Endothelial cell of coronary artery (primary cell): ENCODE measurements at places on chromosomes 13 and 19. TPM values are rescaled to one million over a fixed set of nuclear protein-coding genes. Genes with fewer than 3 reads are reported as not detected.

The VSTM1 gene
- total RNA-seq = not detected in 2 replicates

The CLEC11A gene
- 17.5 and 22.1 TPM in 2 replicates for total RNA-seq

The ERICH4 gene
- not detected in 2 replicates for total RNA-seq

The COL5A3 gene
- total RNA-seq = 2.4 TPM in 1 of 2 replicates, not detected in the other

The KDELR1 gene
- total RNA-seq = 43.4 and 47.6 TPM in 2 replicates

The TTC9B gene
- not detected in 2 replicates for total RNA-seq

The PLK5 gene
- total RNA-seq = not detected in 2 replicates

The SLC8A2 gene
- under 0.01 TPM in 1 of 2 replicates, not detected in the other for total RNA-seq

The CGB8 gene
- total RNA-seq = not detected in 2 replicates

The CYP4F8 gene
- total RNA-seq = not detected in 2 replicates

The S1PR4 gene
- 0.47 and 1.1 TPM in 2 replicates for total RNA-seq

The NXNL1 gene
- not detected in 2 replicates for total RNA-seq

The ZNF549 gene
- 3.5 and 4.7 TPM in 2 replicates for total RNA-seq

The ZNF426 gene
- total RNA-seq = 17.0 and 18.6 TPM in 2 replicates

The UBA52 gene
- total RNA-seq = 879 and 894 TPM in 2 replicates

The CDC37 gene
- 355 and 421 TPM in 2 replicates for total RNA-seq

The ZNF416 gene
- total RNA-seq = 3.8 TPM in 2 replicates

The OR1I1 gene
- total RNA-seq = not detected in 2 replicates

The TUBB4A gene
- not detected in 2 replicates for total RNA-seq

The OR7C1 gene
- total RNA-seq = not detected in 2 replicates

The SHC2 gene
- total RNA-seq = 2.6 and 4.5 TPM in 2 replicates

The ZNF699 gene
- 3.1 and 10.3 TPM in 2 replicates for total RNA-seq

The QPCTL gene
- 7.8 and 9.0 TPM in 2 replicates for total RNA-seq

The TEX101 gene
- total RNA-seq = not detected in 2 replicates

The MIA gene
- not detected in 2 replicates for total RNA-seq

The MISP gene
- total RNA-seq = under 0.01 TPM in 1 of 2 replicates, not detected in the other

The GCDH gene
- 16.5 and 22.1 TPM in 2 replicates for total RNA-seq

The KLK10 gene
- total RNA-seq = under 0.01 TPM in 1 of 2 replicates, not detected in the other

The NPHS1 gene
- not detected in 2 replicates for total RNA-seq

The PRKD2 gene
- 43.7 and 57.9 TPM in 2 replicates for total RNA-seq

The PROZ gene
- total RNA-seq = not detected in 2 replicates

The ANO8 gene
- 2.4 and 4.0 TPM in 2 replicates for total RNA-seq

The CD22 gene
- not detected in 2 replicates for total RNA-seq

The SCEL gene
- total RNA-seq = not detected in 2 replicates

The MAP4K1 gene
- 0.09 TPM in 1 of 2 replicates, not detected in the other for total RNA-seq

The PEG3 gene
- 0.18 and 1.2 TPM in 2 replicates for total RNA-seq

The EIF3K gene
- 321 and 419 TPM in 2 replicates for total RNA-seq

The PLPP2 gene
- total RNA-seq = 6.1 and 20.0 TPM in 2 replicates

The TMEM238 gene
- total RNA-seq = 0.36 TPM in 1 of 2 replicates, not detected in the other

The PSG3 gene
- not detected in 2 replicates for total RNA-seq

The DHDH gene
- 0.18 TPM in 1 of 2 replicates, not detected in the other for total RNA-seq
